ENCODE measurements at places on chromosomes 6 and 20.

- no peak for DNase-seq
Observed at GRCh38 chr20:53503517-53503919, 90.1 kb downstream of the ZNF217 start.

GRCh38 chr6:84027340-84028181 lies 6.0 kb upstream of the MRAP2 start:
- no peak for DNase-seq

GRCh38 chr6:168546151-168546550 lies 105.2 kb downstream of the SMOC2 start:
- DNase-seq: no peak

DNA sequence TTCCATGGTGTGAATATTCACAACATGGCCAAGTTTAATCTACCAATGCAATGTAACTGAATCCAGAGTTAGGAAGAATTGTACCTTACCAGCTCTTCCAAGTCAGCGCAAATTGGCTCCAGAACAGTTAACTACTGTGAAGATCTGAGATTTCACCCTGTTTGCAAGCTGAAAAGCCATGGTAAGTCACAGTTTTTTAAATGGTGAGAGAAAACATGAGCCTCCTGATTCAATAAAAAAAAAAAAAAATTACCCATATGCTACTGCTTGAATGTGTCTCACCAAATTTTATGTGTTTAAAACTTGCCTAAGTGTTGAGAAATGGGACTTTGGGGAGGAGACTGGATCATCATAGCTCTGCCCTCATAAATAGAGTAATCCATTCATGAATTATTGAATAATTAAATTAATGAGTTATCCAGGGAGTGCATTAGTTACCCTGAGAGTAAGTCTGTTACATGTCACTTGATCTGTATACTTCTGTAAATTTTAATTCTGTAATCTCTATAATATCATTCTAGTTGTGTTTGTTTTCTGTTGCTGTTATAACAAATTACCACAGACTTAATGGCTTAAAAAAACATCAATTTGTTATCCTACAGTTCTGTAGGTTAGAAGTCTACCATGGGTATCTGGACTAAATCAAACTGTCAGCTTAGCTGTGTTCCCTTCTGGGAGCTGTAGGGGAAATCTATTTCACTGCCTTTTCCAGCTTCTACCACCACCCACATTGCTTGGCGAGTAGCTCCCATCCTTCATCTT lies 1355.9 kb downstream of the GRIK2 start:
- DNase-seq: no peak

DNA sequence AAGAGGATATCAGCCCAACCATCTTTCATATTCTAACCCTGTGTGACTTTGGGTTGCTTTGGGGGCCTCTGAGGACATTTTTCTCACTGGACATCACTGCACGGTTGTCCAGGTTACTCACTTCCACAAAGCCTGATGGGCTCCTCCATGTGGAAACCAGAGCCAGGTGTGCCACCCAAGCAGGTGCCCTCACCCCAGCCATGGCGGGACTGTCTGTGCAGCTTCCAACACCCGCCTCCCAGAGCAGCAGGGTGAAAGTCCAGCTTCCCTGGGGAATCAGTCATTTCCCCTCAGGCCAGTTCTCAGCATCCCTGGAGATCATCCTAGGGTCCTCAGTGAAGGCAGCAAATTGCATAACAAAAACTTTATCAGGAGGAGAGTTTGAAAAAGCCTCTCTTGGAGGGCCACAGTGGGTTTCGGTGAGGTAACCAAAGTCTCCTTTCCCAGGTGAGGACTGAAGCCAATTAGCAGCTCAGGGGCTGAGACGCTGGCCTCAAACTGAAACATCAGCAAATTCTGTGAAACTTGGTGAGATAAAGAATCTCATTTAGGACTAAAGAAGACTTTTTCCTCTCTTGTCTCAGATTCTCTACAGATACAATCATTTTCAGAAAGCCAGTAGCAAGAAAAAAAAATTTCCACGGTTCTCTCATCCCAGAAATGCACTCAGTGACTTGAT lies 289.6 kb upstream of the CDH4 start:
- DNase-seq: no peak

GRCh38 chr6:14406614-14407331 lies 289.2 kb downstream of the CD83 start:
- no peak for DNase-seq

DNA sequence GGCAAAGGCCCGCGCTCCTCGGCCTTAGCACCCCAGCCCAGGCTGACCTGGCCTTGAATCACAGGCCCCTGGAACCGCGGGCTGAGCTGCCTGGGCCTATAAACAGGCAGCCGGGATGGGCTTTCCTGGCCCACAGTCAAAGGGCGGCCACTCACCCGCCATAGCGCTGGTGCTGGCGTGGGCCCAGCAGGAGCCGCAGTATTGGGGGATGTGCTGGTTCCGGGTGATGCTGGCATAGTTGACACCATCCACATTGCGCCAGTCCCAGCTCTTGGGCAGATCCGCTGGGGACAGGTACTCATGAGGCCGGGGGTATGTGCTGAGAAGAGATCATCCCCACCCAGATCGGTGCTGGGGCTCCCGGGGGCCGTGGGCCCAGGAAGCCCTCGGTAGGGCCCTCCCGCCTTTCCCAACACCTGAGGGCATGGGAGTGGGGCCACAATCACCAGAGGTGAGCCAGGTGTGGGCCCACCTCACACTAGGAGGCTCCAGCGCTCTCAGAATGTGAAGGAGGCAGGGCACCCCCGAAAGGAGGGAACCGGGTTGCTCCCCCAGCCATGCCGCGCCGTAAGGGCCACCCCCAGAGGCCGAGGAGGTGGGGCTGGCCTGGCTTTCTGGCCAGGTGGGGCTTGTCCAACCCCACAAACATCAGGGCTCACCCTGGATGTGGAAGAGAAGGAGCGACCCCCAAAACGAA lies 739 bp downstream of the CTSZ start:
- no peak for DNase-seq

- DNase-seq: no peak
Observed at GRCh38 chr6:33812669-33813068, 8.9 kb upstream of the MLN start.

GRCh38 chr6:157281570-157281969 lies 41.7 kb downstream of the TMEM242 start:
- DNase-seq: no peak

DNA sequence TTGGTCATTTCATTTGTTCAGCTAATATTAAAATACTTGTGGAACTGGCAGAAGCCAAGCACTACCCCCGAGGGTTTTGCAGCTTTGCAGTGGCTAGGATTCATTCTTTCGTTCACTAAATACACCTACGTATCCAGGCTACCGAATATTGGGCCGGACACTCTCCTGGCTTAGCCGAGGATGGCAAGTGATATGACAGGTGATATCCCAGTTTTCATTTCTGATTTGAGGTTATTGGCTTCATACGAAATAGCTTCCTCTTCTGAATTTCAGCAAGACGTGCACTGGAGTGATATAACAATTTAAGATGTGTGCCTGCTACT lies 536 bp upstream of the MTFR2 start:
- no peak for DNase-seq

- no peak for DNase-seq
Observed at GRCh38 chr20:51535075-51535386, 7.5 kb downstream of the NFATC2 start.

- no peak for DNase-seq
Observed at GRCh38 chr6:147108259-147108910, 95.8 kb upstream of the STXBP5 start.

- peak; percentile 79 for DNase-seq
Observed at GRCh38 chr6:166488076-166488685, 98.3 kb downstream of the RAMACL start.

DNA sequence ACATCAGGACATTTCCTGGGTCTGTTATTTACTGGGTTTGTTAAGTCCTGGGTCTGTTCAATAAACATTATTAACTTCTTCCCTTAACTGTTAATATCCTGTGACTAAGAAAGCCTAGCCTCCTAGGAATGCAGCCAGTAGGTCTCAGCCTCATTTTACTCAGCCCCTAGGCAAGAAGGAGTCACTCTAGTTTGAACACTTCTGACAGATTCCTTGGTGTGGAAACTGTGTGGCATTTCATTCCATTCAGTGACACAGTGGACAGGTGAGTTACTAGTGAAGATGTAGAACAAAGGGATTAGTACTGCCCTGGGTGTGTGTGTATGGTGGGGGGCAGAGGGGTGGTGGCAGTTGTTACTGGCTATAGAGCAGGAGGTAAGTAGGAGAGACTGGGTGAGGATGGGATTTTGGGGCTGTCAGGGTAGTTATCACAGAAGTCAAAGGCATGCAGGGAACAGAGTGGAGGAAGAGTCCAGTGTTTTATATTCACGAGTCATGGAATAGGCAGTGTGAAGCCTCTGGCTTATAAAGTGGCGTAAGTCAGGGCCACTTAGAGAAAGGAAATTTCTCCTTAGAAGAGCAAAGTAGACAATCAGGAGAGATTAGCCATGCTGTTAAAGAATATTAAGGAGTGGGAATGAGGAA lies 28.4 kb downstream of the RNF182 start:
- DNase-seq: no peak

- no peak for DNase-seq
Observed at GRCh38 chr6:5814116-5814515, 192.6 kb downstream of the NRN1 start.
